ENCODE measurements at places on chromosomes 7 and 10.

GRCh38 chr10:5589661-5590511 is 65.1 kb downstream of the CALML3 start:
- no peak for DNase-seq

DNA sequence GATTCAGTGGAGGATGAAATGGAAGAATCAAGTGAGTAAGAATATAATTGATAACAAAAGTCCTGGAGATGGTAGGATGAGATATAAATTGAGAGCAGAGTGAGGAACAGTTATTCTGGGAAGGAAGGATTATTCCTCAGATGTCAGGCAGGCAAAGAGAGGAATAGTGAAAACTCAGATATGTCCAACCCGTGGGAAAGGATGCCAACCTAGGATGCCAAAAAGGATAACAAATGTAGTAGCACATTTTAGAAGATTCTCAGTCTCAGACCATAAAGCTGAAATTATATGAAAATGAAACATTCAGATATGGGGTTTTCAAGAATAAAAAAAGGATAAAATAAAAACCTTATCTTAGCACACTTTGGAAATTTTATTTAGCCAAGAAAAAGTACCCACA is 131.1 kb downstream of the SEMA3C start:
- DNase-seq = no peak

DNA sequence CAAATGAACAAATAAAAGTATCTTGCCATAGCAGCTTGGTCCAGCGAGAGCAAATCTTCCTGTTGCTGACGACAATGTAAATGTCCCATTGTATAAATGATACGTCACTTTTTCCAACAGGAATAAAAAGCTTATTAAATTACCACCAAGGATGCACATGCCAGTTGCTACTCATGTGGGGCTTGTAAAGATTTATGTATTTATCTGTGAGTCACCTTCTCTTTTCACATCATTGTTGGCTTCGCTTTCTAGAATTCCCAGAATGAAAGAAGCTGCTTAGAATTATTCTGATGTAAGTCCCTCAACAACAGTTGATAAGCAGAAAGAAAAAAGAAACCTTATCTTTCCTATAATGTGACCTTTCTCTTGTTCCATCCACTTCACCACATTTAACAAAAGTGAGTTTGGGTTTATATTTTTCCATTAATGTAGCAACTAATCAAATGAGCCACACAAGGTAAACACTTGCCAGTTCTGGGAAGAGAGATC is 22.4 kb downstream of the DNAJC12 start:
- DNase-seq = no peak

DNA sequence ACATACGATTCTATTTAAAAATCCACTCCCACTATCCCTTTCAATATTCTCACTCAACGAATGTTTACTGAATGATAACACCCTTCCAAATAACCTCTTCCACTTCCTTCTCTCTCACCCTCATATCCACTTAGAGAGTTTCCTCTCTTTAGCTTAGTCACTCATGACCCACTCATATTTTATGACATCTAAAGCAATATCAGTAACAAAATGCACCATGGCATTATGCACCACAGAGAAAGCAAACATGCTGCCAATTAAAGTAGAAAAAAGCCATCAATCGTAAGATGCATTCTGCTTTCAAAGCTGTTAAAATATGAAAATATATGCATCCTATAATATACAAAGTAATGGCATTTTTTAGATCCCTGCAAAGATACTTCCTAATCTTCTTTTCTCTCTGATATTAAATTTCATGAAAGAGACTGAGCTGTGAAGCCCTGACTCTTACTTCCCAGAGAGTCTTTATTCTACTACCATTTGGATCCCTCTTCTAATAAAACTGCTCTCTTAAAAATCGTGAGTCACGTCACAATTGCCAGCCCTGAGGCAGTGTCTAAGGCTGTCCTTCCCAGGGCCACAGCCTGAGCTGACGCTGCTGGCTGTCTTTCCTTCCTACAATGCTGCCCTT is 283.0 kb upstream of the KLF6 start:
- no peak for DNase-seq

DNA sequence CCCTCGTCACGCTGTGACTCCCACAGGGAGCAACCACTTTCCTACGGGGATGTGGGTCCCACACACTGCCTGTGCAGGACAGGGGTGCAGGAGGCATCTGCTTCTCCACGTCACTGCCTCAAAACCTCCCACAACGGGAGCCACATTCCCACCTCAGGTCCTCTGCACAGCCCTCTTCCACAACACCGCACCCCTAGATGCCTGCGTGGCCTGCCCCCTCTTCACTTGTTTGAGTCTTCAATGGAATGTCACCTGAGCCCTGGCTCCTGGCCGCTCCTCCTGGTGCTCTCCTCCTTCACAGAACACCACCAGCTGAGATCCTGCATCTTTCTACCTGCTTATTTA is 73.6 kb downstream of the MAD1L1 start:
- DNase-seq = no peak

All from stimulated activated CD8-positive, alpha-beta memory T cell treated with anti-CD3 and anti-CD28 coated beads, Interleukin-4, amount 100 ng/mL, for 1 hour (primary cell).